ENCODE measurements at places on chromosomes 6 and 20.

DNA sequence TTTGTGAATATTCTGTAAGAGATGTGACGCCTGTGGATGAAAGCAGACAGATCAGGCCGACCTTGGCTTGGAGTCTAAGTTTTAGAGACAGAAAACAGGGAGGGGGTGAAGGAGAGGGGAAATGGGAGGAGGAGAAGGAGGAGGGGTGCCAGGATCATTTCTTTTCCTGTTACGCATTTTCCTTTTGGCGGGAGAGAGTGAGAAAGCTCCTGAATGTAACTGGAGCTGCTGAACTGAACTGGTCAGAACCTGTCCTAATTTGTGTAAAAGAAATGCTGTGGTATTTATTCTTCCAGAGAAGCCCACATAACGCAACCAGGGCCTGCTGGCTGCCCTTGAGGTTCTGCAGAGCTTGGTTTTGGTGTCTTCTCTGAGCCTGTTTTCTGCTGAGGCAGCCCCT lies 41.9 kb downstream of the UTRN start:
- DNase-seq, result no peak

GRCh38 chr20:56439771-56440291 lies 27.8 kb downstream of the CASS4 start:
- DNase-seq, result no peak

DNA sequence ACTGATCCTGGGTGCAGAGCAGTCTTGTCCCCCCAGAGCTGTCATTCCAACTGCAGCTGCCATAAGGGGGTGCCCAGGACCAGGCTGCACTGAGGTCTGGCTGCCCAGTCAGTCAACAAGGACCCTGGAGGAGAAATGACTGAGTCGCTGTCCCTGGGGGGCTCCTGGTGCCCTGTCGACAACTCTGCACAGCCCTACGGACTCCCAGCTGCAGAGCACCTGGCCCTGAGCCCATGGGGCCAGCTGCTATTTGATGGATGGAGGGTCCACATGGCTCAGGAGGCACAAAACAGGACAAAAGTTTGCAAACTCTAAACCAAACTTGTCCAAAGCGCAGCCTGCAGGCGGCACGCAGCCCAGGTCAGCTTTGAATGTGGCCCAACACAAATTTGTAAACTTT lies 46.3 kb upstream of the RPS6KA2 start:
- DNase-seq, result no peak

DNA sequence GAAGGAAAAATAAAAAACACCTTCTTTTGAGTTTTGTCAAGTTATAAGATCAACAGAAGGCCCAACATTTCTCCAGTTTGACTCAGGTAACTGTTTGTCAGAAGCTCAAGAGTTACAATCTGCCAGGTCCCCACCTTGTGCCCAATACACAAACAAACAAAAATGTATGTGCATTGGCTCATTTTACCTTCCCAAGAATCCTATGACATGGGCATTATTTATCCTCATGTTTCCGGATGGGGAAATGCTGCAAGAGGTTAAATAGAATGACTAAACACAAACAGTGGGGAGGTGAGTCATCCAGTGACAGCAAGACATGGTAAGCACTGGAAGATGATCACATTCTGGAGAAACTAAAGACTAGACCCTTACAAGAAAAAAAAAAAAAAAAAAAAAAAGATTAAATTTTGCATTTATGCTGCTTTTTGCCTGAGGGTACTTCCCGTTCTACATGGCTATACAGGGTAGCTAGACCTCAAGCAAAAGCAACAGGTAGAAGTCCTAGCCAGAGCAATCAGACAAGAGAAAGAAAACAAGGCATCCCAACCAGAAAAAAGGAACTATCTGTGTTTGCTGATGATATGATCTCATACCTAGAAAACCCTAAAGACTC lies 23.6 kb upstream of the ANKRD60 start:
- DNase-seq, result no peak

GRCh38 chr6:14867802-14868201 lies 378.1 kb upstream of the JARID2 start:
- no peak for DNase-seq
